ENCODE measurements at places on chromosomes 13 and 19. TPM values are rescaled to one million over a fixed set of nuclear protein-coding genes. Genes with fewer than 3 reads are reported as not detected.

GRCh38 chr13:49855930-49856329, 63.4 kb upstream of the KPNA3 start:
- H3K36me3 ChIP-seq: no peaks in the 10 kb centered on the region
- H3K27ac ChIP-seq: no peak overlapping the region
- H3K27me3 ChIP-seq: no peaks in the 10 kb centered on the region
- no peaks in the 10 kb centered on the region for H3K4me1 ChIP-seq
- DNase-seq: peak; percentile 4

ZNF627 gene
- polyA plus RNA-seq: 6.8 TPM

- H3K4me1 ChIP-seq: no peaks in the 10 kb centered on the region
- H3K36me3 ChIP-seq: no peaks in the 10 kb centered on the region
- DNase-seq: no peak
- no peak overlapping the region for H3K27ac ChIP-seq
- no peak overlapping the region for H3K4me3 ChIP-seq
Observed at GRCh38 chr13:109897988-109898624, 111.7 kb upstream of the IRS2 start.

MBD3L1 gene
- not detected for polyA plus RNA-seq

DNA sequence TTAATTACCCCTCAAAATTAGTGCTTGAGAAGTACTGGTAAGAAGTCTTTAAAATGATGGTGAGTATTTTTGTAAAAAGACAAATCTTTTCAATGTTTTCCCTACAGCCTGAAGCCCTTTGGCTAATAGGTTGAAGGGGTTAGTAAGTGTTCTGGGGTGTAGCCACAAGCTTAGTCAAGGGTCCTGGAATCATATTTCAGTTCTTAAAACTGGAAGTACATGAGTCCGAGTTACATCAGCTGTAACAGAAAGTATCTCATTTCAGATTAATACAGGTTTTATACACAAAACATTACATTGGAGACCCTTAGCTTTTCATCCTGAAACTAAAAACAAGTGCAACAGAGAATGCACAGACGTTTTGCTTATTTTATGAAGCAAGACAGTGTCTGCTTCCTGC, 52.7 kb upstream of the TEX29 start:
- DNase-seq: no peak
- H3K27ac ChIP-seq: no peak overlapping the region
- no peak overlapping the region for H3K4me3 ChIP-seq
- H3K4me1 ChIP-seq: no peaks in the 10 kb centered on the region
- peaks cover 58% of the 10 kb centered on the region for H3K36me3 ChIP-seq

DNA sequence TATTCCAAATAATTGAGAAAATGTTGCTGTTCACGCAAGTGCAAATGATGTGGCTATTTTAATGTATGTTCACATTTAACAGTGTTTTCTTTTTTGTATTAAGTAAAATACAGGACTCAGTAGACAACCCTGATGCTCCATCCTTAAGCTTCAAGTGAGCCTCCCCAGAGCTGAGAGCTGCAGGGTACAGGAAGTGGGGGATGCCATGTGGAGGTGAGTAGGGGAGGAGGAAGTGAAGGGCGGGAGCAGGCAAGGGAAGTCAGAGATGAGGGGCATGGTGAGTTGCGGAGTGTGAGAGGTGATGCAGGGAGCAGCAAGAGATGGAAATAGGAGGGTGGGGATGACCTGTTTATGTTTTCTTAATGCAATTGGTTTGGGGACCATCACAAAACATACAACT, 711.0 kb downstream of the UQCRFS1 start:
- no peak overlapping the region for H3K4me3 ChIP-seq
- no peaks in the 10 kb centered on the region for H3K4me1 ChIP-seq
- no peaks in the 10 kb centered on the region for H3K27me3 ChIP-seq
- no peaks in the 10 kb centered on the region for H3K36me3 ChIP-seq
- no peak overlapping the region for H3K27ac ChIP-seq

- H3K36me3 ChIP-seq: peaks cover 5% of the 10 kb centered on the region
- no peaks in the 10 kb centered on the region for H3K27me3 ChIP-seq
- DNase-seq: peak; percentile 63
- H3K4me1 ChIP-seq: peaks cover 43% of the 10 kb centered on the region
- H3K27ac ChIP-seq: peak overlapping the region; percentile 80
Observed at GRCh38 chr19:48487948-48488347, 18.8 kb downstream of the CYTH2 start.

LINGO3 gene
- polyA plus RNA-seq: 0.56 TPM

SLC8A2 gene
- not detected for polyA plus RNA-seq

CALR3 gene
- not detected for polyA plus RNA-seq

ENOX1 gene
- polyA plus RNA-seq: 0.27 TPM

KIR2DL3 gene
- polyA plus RNA-seq: not detected

DNA sequence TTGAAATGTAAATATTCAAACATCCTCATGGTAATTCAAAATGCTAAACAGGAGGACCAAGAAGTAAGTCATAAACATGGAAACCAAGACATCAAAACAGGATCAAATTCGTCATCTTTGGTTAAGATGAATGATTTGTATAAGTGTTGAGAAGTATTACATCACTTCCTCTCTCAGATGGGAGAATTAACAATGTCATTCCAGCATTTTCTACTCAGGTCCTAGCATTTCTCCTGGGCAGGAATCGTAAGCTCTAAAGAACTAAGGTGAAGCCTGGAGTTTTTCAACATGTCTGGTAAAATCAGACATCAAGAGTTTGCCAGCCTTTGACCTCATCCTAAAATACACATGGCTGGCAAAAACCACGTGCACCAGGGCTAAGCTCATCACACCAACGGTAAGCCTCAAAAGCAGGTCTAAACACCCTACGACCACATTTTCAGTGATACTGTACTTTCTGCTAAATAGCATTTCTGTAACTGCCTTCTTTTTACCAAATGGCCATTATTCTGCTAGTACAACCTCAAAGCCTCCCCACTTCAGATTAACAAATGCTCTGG, 24.8 kb downstream of the RANBP3 start:
- no peaks in the 10 kb centered on the region for H3K27me3 ChIP-seq
- DNase-seq: no peak
- H3K27ac ChIP-seq: peak overlapping the region; percentile 83

SIAH3 gene
- 0.01 TPM for polyA plus RNA-seq

AXL gene
- 0.67 TPM for polyA plus RNA-seq

C1QTNF9B gene
- polyA plus RNA-seq: 0.19 TPM

DNA sequence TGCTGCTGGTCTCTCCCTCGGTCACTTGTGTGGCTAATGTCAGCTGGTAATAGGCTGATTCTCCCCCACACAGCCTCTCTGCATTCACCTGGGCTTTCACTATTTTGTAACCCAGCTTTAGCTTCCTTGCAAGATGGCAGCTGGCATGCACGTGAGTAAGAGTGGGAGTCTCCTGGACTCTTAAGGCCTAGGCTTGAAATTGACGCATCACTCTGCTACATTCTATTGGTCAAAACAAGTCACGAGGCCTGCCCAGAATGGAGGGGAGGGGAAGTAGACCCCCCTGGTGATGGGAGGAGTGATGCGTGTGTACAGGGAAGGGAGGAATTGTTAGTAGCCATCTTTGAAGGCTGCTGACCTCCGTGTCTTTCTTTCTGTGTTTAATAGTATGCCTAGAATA, 24.9 kb upstream of the PNMA8B start:
- no peaks in the 10 kb centered on the region for H3K4me1 ChIP-seq
- no peaks in the 10 kb centered on the region for H3K27me3 ChIP-seq
- no peaks in the 10 kb centered on the region for H3K36me3 ChIP-seq
- no peak overlapping the region for H3K4me3 ChIP-seq
- no peak for DNase-seq

GRCh38 chr19:35216016-35216832, 12.3 kb downstream of the FAM187B start:
- H3K4me1 ChIP-seq: no peaks in the 10 kb centered on the region
- H3K27me3 ChIP-seq: no peaks in the 10 kb centered on the region
- no peak for DNase-seq
- no peak overlapping the region for H3K27ac ChIP-seq
- H3K36me3 ChIP-seq: no peaks in the 10 kb centered on the region
- no peak overlapping the region for H3K4me3 ChIP-seq

DNA sequence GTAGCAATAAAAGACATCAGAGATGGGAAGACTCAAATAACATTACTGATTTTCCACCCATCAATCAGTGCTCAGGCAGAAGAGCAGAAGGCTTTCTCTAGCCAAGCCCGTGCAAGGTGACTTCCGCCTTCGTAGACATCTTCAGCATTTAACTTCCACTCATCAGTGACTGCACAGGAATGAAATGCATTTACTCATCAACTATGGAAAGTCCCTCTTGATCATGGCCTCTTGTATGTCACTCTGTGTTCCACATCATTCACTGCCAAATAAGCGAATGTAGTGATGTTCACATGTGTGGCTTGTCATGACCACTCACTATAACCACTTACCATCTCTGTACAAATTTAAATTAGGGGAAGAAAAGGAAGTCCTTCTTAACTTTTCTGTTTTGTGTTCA, 49.4 kb downstream of the SACS start:
- H3K27me3 ChIP-seq: peaks cover 7% of the 10 kb centered on the region
- H3K27ac ChIP-seq: no peak overlapping the region
- H3K4me1 ChIP-seq: no peaks in the 10 kb centered on the region
- no peaks in the 10 kb centered on the region for H3K36me3 ChIP-seq
- DNase-seq: no peak
- H3K4me3 ChIP-seq: no peak overlapping the region

APOC1 gene
- polyA plus RNA-seq: 18.4 TPM

- H3K4me3 ChIP-seq: peak overlapping the region; percentile 85
- H3K36me3 ChIP-seq: peaks cover 15% of the 10 kb centered on the region
- no peaks in the 10 kb centered on the region for H3K4me1 ChIP-seq
- peak; percentile 75 for DNase-seq
- H3K27me3 ChIP-seq: no peaks in the 10 kb centered on the region
Observed at GRCh38 chr19:12792051-12792852, 966 bp downstream of the JUNB start.

DNA sequence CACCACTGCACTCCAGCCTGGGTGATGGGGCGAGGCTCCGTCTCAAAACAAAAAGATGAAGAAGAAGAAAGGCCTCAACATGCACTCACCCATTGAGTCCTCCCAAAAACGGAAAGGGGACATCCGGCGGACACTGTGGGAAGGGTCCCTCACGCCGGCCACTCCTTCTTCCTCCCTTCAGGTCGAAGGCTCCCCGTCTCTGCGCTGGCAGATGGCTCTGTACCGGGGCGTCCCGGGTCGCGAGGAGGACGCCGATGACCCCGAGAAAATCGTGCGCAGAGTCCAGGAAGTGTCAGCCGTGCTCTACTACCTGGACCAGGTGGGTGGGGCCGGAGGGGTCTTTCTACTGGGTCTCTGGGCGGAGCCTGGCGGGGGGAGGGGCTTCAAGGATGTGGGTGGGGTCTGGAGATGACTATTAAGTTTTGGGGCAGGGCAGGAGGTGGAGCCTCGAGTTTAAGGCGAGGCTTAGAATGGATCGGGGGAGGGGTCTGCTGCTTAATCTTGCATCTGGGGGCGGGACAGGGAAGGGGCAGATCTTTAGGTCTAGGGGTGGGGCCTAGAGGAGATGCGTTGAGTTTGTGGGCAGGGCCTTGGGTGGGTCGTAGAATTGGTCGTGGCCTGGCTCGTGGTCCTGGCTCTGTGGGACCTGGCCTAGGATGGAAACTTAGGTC, 90.2 kb downstream of the MAP4K1 start:
- peaks cover 4% of the 10 kb centered on the region for H3K27me3 ChIP-seq
- no peaks in the 10 kb centered on the region for H3K36me3 ChIP-seq
- no peaks in the 10 kb centered on the region for H3K4me1 ChIP-seq
- H3K27ac ChIP-seq: no peak overlapping the region
- no peak for DNase-seq
- H3K4me3 ChIP-seq: no peak overlapping the region

DNA sequence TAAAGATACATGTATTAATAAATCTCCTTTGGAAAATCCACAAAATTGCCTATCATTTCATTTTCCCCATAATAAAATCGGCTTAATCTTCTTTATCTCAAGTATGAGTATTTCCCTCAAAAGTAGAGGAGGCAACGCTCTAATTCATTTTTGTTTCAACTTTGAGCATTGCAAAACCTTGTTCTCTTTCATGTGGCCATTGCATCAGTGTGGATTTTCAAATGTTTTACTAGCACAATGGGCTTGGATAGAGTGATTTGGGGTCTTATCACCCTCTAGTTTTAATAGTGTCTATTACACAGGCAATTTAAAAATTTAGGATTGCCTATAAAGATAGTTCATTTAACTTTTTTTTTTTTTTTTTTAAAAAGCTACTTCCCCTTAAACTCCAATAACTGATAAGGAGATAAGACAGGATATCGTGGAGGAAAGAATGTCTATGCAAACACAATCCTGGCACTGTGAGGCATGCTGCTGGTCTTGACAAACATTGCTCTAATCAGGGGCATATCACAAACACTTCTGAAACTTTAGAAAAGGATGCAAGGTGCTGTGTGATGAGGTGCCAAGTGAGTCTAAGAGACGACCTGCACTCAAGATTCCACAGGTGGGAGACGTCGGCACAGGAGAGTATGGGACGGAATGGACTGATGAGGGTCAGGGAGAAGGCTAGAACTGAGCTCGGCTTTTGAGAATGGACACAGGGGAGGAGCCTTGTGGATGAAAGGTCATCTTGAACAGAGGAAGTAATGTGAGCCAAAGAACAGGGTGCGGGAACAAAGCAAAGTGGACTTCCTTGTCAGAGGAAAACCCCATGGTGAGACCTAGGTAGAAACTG, 199.7 kb downstream of the IRS2 start:
- DNase-seq: peak; percentile 76
- peaks cover 6% of the 10 kb centered on the region for H3K4me1 ChIP-seq
- no peaks in the 10 kb centered on the region for H3K36me3 ChIP-seq
- peak overlapping the region; percentile 71 for H3K27ac ChIP-seq
- H3K4me3 ChIP-seq: no peak overlapping the region
- H3K27me3 ChIP-seq: no peaks in the 10 kb centered on the region

- peaks cover 4% of the 10 kb centered on the region for H3K36me3 ChIP-seq
- no peak overlapping the region for H3K27ac ChIP-seq
- no peaks in the 10 kb centered on the region for H3K27me3 ChIP-seq
- no peak overlapping the region for H3K4me3 ChIP-seq
- H3K4me1 ChIP-seq: no peaks in the 10 kb centered on the region
Observed at GRCh38 chr13:102677122-102677521, 17.7 kb downstream of the METTL21C start.

DNA sequence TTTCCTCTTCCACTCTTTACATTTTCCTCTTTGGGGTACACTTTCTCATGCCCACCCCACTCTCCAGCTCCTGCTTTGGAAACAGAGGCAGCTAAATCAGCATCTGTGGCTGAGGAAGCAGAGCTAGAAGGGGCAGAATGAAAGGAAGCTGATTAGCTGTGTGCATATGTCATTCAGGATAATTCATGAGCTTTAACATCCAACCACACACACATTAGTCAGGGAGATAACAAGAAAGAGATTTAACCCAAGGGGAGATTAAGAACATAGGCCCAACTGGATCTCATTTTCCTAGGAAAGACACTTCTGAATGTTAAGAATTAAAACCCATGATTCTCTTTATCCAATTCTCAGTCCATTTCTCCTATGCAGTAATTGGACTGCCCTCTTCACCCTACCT, 405.5 kb downstream of the TBC1D4 start:
- no peaks in the 10 kb centered on the region for H3K4me1 ChIP-seq
- H3K27ac ChIP-seq: no peak overlapping the region
- no peaks in the 10 kb centered on the region for H3K36me3 ChIP-seq

GRCh38 chr19:45121827-45122345, 28.9 kb downstream of the PPP1R37 start:
- H3K27ac ChIP-seq: no peak overlapping the region
- no peak overlapping the region for H3K4me3 ChIP-seq
- peaks cover 6% of the 10 kb centered on the region for H3K4me1 ChIP-seq
- H3K36me3 ChIP-seq: peaks cover 61% of the 10 kb centered on the region
